ENCODE measurements at places on chromosomes 5 and 9.

GRCh38 chr5:131252824-131253171, 11.1 kb upstream of the CDC42SE2 start:
- DNase-seq: peak; percentile 49

DNA sequence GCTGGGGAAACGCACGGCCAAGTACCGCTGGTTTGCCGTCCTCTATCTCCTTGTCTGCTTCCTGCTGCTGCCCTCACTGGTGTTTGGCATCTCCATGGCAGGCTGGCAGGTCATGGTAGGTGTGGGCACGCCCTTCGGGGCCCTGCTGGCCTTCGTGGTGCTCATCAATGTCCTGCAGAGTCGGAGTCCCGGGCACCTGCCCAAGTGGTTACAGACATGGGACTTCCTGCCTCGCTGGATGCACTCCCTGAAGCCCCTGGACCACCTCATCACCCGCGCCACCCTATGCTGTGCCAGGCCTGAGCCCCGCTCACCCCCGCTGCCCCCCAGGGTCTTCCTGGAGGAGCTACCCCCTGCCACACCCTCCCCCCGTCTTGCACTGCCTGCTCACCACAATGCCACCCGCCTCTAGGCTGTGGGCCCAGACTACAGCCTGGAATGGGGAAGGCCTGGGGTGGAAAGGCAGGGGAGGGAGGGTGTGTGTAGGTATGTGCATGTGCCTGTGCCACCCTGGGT, 2.5 kb downstream of the PFN3 start:
- DNase-seq: no peak

DNA sequence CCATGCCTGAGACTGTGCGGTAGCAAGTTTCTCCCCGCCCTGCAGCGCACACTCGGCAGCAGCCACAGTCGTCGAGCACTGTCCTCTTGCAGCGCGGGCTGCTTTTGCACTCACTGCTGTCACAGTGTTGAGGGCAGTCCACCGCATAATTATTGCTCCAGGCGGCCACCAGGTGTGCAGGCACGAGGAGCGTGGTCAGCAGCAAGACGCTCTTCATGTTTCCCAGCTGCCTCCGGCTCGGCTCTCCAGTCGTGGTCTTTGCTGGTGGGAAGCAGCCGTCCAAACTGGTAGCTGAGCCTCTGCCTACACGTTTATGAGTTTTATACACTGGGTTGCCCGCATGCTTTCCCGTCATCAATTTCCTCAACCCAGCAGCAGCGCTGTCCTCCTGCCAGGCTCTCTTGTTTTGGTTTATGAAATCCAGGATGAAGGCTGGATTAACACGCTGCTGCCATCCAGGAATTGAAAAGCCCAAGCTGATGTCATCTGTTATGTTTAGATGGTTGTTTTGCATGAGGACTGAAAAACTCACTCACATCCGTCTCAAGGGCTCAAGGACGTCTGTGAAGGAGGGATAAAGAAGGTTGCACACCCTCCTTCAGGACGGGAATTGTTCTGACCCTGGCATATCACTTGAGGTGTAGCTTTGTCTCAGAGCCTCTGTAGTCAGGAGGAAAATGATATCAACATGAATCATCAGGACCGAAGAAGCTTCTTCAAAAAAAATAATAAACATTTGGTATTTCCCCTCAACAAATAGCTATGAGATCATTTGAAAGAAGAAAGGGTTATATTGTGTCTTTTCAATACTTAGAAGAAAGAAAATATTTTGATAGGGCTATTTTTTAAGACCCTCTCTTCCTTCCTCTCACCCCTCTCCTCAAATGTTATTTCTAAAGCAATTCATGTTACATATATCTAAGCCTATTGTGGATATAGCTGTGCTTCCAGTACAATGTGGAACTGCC, at the start of gene ESM1:
Gene ESM1 (minus strand): TSS at position 293 of the 968 bp plus-strand sequence. CDS start 76 bp downstream, at position 217.
- no peak for DNase-seq

DNA sequence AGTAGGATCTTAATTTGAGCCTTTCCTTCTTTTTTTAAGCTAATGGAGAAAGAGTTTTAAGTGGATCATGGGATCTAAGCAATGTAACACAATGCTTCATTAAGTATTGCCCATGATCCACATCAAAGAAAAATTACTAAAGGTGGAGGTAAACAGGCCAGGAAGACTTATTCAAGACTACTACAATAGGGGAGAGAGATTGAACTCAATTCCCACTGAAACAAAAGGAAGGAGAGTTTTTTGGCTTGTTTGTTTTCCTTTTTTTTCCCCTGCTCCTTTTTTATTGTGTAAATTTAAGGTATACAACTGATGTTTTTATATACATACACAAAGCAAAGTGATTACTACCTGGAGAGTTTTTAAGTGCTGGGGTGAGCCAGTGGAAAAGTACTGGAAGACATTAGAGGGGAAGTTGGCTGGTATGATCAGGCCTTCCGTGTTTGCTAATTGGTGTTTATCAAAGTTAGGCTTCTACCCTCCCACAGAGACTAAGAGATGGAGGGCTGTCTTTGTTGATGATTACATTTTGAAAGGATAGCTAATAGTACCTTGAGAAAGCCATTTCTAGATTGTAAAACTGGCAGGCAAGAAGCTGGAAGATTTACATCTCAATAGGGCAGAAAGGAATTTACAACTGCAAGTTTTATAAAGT, 262.7 kb downstream of the CHSY3 start:
- no peak for DNase-seq

DNA sequence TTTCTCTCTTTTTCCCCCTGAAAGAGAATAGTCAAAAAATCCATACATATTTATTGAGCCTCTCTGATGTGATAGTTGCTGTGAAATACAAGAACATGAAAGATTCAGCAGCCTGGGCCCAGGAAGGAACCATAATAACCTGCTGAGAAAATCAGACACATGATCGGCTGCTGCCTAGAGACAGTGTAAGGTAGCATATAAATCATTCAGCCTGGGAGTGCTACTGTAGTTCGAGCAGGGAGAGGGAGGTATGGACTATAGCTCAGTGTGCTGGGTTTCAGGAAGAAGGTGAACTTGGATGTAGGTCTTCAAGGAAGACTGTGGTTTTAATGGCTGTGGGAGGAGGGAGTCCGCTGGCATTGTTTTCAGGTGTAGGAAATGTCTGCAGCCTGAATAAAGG, 469.1 kb downstream of the RAB3C start:
- no peak for DNase-seq

DNA sequence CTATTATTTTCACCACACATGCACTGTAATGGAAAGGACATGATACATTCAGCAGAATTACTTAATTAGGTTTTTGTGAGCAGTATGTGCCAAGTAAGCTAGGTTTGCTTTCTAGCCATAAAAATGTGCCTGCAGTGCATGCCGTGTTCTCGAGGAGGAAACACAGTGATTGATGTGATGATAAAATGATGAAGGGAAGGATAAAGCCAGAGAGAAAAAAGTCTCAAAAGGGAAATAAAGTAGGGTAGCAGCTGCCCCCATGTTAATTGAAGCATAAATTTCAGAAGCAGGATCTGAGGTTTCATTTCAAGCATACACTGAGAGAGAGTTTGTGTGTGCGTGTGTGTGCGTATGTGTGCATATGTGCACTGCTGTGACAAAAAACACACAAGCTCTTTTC, 714.2 kb upstream of the C9orf72 start:
- DNase-seq: no peak

GRCh38 chr5:31806561-31806960, 167.6 kb downstream of the PDZD2 start:
- DNase-seq: no peak

- DNase-seq: no peak
These were observed 208.4 kb downstream of the CD180 start for GRCh38 chr5:66987949-66988838.

DNA sequence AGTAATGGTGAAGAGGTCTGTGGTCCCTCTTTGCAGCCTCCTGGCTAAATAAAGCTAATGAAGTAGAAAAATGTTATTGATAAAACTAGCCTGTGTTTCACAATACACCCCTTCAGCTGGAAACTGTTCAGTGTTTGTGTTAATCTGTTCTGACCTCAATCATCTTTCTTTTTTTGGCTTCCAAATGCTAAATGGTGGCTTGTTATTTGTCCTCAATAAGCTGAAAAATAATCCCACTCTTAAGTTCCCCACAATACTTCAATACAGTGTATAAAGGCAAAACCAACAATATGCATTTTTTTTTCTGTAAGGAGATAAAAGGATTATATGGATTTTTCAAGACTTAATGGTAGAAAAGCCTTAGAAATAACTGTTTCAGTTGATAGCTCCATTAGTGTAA, 560.5 kb downstream of the TUSC1 start:
- DNase-seq: no peak

- DNase-seq: no peak
These were observed 87.1 kb upstream of the CPLX2 start for GRCh38 chr5:175784230-175784629.

GRCh38 chr5:146098047-146098446, 7.3 kb downstream of the PLAC8L1 start:
- no peak for DNase-seq

DNA sequence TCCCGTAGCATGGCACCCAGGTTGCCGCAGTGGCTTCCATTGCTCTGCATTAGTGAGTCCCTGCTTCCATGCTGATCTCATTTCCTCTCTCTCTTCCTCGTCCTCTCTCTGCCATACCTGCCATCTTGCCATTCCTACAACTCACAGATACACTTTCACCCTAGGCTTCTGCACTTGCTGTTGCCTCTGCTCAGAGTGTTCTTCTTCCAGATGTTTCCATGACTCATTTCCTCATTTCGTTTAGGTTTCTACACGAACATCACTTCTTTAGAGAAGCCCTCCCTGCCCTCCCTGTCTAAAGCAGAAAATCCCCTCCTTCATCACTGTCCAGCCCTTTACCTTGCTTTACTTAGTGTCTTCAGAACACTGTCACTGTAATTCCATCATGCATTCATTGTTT, 115.2 kb upstream of the WWC1 start:
- DNase-seq: no peak
